ENCODE measurements at places on chromosomes 5 and 9.

GRCh38 chr9:68619636-68620035 is 79.0 kb upstream of the TMEM252 start:
- H3K27ac ChIP-seq = no peak overlapping the region
- H3K36me3 ChIP-seq = no peaks in the 10 kb centered on the region
- no peak overlapping the region for H3K4me3 ChIP-seq
- no peak for DNase-seq
- H3K4me1 ChIP-seq = no peaks in the 10 kb centered on the region
- peaks cover 8% of the 10 kb centered on the region for H3K27me3 ChIP-seq

- no peaks in the 10 kb centered on the region for H3K27me3 ChIP-seq
- no peak overlapping the region for H3K27ac ChIP-seq
- DNase-seq = no peak
- no peak overlapping the region for H3K4me3 ChIP-seq
- no peaks in the 10 kb centered on the region for H3K36me3 ChIP-seq
Measured at GRCh38 chr9:87570000-87570908, 72.6 kb downstream of the DAPK1 start.

DNA sequence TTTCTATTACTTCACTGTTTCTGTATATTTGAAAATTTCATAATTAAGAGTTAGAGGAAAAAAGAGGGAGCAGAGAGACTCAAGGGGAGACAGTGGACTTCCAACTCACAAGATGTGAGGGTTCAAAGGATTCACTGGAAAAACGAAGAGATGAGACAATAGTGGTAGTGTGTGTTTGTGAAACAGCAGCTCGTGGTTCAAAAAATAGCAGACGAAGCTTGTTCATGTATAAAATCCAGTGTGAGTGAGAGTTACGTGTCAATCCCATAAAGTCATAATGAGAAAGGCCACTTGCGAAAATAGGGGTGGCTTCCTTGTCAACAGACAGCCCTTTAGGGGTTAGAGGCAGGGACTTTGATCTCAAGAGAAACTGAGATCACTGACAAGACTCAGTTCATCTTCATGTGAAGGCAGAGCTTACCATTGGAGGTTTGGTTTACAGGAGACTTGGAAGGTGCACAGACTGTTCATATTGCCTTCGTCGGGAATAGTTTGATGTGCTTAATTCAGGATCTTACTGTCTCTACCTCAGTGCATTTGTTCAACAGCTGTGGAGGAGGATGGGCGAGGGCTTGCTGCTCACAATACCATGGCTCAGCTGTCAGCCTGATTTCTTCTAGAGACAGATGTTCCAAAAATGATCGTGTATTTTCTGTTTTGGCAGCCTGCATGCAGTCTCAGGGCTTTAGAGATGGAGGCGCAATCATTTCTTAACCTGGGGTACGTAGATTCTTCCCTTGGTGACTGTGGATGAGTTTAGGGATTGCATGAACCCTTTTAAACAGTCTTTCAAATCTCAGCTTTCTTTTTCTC is 105.7 kb upstream of the KLF9 start:
- peaks cover 2% of the 10 kb centered on the region for H3K36me3 ChIP-seq
- H3K4me1 ChIP-seq = peaks cover 8% of the 10 kb centered on the region
- H3K4me3 ChIP-seq = no peak overlapping the region
- H3K27me3 ChIP-seq = no peaks in the 10 kb centered on the region
- H3K27ac ChIP-seq = no peak overlapping the region

GRCh38 chr5:95620030-95620869 is at the start of gene GPR150:
TSS of gene GPR150 (plus strand) at chr5:95620087. CDS start at chr5:95620276, 189 bp downstream.
- H3K27me3 ChIP-seq = peaks cover 1% of the 10 kb centered on the region
- H3K36me3 ChIP-seq = no peaks in the 10 kb centered on the region
- peak within 1 kb of the TSS; percentile 78 for H3K4me3 ChIP-seq
- peak within 1 kb of the TSS; percentile 76 for H3K27ac ChIP-seq
- DNase-seq = peak; percentile 79
- peaks cover 39% of the 10 kb centered on the region for H3K4me1 ChIP-seq

- no peak for DNase-seq
- H3K27me3 ChIP-seq = no peaks in the 10 kb centered on the region
- no peaks in the 10 kb centered on the region for H3K36me3 ChIP-seq
- no peaks in the 10 kb centered on the region for H3K4me1 ChIP-seq
Measured at GRCh38 chr5:9173281-9174048, 372.4 kb downstream of the SEMA5A start.

DNA sequence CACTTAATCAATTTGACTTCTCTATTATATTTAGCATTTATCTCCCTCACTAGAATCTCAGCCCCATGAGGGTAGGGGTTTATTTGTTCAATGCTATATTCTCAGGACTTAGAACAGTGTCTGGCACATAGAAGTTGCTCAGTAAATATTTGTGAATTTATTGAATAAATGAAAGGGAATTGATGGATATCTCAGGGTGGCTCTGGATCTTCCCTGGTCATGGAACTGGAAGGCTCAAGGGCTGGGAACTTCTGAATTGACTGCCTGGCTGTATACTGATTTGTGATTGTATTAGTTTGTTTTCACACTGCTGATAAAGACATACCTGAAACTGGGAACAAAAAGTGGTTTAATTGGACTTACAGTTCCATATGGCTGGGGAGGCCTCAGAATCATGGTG is 57.2 kb downstream of the KIF4B start:
- H3K27me3 ChIP-seq = no peaks in the 10 kb centered on the region
- no peak overlapping the region for H3K27ac ChIP-seq
- DNase-seq = no peak
- H3K4me3 ChIP-seq = no peak overlapping the region
- H3K36me3 ChIP-seq = no peaks in the 10 kb centered on the region
- H3K4me1 ChIP-seq = no peaks in the 10 kb centered on the region

GRCh38 chr5:57817924-57818323 is 335.3 kb upstream of the ACTBL2 start:
- no peak overlapping the region for H3K4me3 ChIP-seq
- H3K27me3 ChIP-seq = no peaks in the 10 kb centered on the region
- no peaks in the 10 kb centered on the region for H3K4me1 ChIP-seq
- no peak for DNase-seq
- no peak overlapping the region for H3K27ac ChIP-seq
- H3K36me3 ChIP-seq = no peaks in the 10 kb centered on the region

GRCh38 chr9:115764645-115765044 is 388.9 kb upstream of the PAPPA start:
- H3K27me3 ChIP-seq = no peaks in the 10 kb centered on the region
- H3K4me3 ChIP-seq = no peak overlapping the region
- H3K27ac ChIP-seq = no peak overlapping the region
- no peaks in the 10 kb centered on the region for H3K4me1 ChIP-seq

GRCh38 chr5:14510880-14511279 is 70.7 kb upstream of the OTULINL start:
- H3K27ac ChIP-seq = no peak overlapping the region
- H3K4me3 ChIP-seq = no peak overlapping the region
- H3K4me1 ChIP-seq = no peaks in the 10 kb centered on the region
- H3K27me3 ChIP-seq = no peaks in the 10 kb centered on the region
- DNase-seq = no peak
- peaks cover 3% of the 10 kb centered on the region for H3K36me3 ChIP-seq

DNA sequence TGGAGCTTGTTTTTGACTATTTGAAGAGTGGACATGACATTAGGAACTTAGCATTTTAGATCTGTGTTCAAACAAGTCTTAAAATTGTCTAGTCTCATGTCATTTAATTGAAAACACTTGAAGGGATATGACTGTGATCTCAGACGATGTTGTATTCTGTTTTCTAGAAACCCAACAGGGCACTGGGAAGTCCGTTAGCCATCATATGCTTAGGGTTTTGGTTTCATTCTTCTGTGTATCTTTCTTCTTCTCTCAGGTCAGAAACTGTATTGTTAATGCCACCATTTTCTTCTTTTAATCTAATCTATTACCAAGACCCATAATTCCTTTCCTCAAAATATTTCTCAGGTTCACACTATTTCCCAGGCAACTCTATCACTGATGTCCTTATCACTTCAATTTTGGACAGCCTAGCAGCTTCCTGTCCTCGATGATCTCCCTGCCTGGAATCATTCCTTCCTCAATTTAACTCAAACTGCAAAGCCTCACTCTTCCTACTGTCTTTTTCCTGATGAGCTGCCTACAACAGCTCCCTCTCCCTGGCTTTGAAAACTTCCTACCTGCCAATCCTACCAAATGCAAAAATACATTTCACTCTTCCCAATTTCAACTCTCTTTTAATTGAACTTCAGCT is 77.7 kb downstream of the MEF2C start:
- H3K27ac ChIP-seq = no peak overlapping the region
- DNase-seq = no peak
- peaks cover 10% of the 10 kb centered on the region for H3K27me3 ChIP-seq
- no peaks in the 10 kb centered on the region for H3K36me3 ChIP-seq
- H3K4me1 ChIP-seq = peaks cover 2% of the 10 kb centered on the region
- no peak overlapping the region for H3K4me3 ChIP-seq

DNA sequence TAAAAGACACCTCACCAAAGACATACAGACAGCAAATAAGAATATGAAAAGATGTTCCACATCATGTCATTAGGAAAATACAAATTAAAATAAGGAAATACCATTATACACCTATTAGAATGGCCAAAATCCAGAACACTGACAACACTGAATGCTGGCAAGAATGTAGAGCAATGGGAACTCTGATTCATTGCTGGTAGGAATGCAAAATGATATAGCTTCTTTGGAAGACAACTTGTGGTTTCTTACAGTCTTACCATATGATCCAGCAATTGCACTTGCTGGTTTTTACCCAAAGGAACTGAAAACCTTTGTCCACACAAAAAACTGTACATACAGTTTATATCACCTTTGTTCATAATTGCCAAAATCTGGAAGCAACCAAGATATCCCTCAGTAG is 6.5 kb downstream of the TMEM161B start:
- no peaks in the 10 kb centered on the region for H3K27me3 ChIP-seq
- no peak for DNase-seq
- H3K36me3 ChIP-seq = peaks cover 52% of the 10 kb centered on the region
- no peak overlapping the region for H3K4me3 ChIP-seq

DNA sequence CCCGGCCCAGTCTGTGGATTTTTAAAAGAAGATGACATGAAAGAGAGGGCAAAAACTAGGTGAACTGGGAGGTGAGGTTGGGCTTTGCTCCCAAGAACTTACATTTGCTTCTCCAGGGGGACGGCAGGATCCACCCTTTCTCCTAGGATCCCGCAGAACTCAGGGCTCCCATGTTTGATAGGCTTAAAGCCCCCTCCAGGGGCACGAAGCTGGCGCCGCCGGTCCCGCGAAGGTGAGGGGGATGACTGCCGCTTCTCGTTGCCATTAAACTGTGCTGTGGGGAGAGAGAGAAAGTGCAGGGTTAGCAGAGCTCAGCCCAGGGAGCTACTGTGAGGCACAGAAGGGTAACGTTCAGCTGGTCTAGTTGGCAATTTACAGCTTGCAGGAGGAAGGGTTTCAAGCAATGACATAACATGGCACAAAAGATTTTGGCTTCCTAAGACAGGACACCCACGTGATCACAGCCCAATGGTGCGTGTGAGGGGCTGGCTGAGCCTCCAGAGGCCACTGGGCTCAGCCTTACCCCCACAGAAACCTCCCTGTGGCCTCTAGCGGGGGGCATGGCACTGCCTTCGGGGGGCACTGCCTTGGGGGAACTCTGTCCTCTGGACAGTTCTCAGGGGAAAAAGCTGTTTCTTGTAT is 52.0 kb upstream of the SLC25A51 start:
- peaks cover 5% of the 10 kb centered on the region for H3K36me3 ChIP-seq
- H3K27ac ChIP-seq = no peak overlapping the region
- H3K27me3 ChIP-seq = no peaks in the 10 kb centered on the region
- H3K4me1 ChIP-seq = peaks cover 29% of the 10 kb centered on the region
- H3K4me3 ChIP-seq = no peak overlapping the region
- no peak for DNase-seq

GRCh38 chr5:33275921-33276627 is 164.7 kb upstream of the TARS1 start:
- H3K4me3 ChIP-seq = no peak overlapping the region
- H3K36me3 ChIP-seq = no peaks in the 10 kb centered on the region
- H3K4me1 ChIP-seq = no peaks in the 10 kb centered on the region
- DNase-seq = no peak
- H3K27me3 ChIP-seq = no peaks in the 10 kb centered on the region

DNA sequence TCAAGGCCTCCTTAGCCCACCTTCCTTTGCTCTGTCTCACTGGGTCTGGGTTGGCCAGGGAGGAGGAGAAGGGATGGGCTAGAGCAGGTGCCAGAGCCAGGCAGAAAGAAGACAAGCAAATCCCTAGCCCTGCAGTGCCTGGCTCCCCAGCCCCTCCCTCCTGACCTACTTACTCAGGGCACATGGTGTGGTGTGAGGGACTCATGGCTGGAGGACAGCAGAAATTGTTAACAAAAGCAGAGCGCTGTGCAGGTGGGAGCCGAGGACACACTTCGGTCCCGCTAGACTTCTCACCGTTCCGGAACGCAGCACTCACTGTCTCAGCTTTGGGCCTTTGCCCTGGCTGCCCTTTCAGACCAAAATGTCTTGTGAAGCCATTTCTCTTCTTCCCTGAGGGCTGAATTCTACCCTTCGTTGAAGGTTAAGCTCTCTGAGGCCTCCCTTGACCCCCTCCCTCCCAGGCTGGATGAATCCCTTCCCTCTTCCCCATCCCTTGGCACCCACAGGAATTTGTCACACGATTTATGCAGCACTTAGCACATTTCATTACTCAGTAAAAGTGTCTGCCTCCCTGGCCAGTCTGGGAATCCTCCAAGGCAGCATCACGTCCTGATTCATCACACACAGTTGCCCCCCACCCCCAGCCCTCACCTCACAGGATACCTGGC is 263.9 kb upstream of the TRPC7 start:
- H3K27me3 ChIP-seq = no peaks in the 10 kb centered on the region
- no peak overlapping the region for H3K4me3 ChIP-seq
- DNase-seq = no peak
- H3K36me3 ChIP-seq = no peaks in the 10 kb centered on the region
- H3K27ac ChIP-seq = no peak overlapping the region

DNA sequence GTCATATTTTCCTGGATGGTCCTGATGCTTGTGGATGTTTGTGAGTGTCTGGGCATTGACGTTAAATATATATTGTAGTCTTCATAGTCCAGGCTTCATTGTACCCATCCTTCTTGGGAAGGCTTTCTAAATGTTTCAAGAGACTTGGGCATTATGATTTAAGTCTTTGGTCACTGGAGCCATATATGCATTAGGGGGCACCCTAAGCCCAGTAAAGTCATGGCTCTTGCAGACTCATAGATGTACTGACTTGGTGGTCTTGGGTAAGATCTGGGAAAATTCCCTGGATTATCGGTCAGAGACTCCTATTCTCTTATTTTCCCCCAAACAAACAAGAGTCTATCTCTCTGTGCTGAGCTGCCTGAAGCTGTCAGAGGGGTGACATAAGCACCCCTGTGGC is 271.1 kb downstream of the TRIM36 start:
- no peak for DNase-seq
- H3K4me1 ChIP-seq = no peaks in the 10 kb centered on the region
- no peak overlapping the region for H3K4me3 ChIP-seq

DNA sequence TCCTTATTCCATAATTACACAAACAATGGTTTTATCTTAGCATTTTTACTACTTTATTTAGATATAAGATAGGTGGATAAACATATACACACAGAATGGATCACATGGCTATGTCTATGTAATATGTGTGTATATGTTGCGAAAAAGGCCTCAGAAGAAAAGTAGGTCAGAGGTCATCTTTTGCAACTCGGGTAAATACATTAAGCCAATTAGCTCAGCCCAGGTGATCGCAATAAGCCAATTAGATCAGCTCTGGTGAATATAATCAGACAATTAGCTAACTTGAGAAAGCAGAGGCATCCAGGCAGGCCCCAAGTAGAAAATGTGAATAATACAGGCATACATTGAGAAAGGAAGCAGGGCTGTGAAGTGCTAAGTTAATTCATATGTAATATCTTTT is 24.3 kb downstream of the SLCO4C1 start:
- H3K36me3 ChIP-seq = peaks cover 2% of the 10 kb centered on the region
- DNase-seq = no peak
- no peak overlapping the region for H3K4me3 ChIP-seq
- no peaks in the 10 kb centered on the region for H3K4me1 ChIP-seq

- H3K27me3 ChIP-seq = no peaks in the 10 kb centered on the region
- H3K36me3 ChIP-seq = peaks cover 3% of the 10 kb centered on the region
- no peak for DNase-seq
- no peak overlapping the region for H3K4me3 ChIP-seq
- no peak overlapping the region for H3K27ac ChIP-seq
- H3K4me1 ChIP-seq = peaks cover 24% of the 10 kb centered on the region
Measured at GRCh38 chr9:99101812-99102211, 3.1 kb upstream of the TGFBR1 start.
